ENCODE measurements at places on chromosomes 11 and 22.

DNA sequence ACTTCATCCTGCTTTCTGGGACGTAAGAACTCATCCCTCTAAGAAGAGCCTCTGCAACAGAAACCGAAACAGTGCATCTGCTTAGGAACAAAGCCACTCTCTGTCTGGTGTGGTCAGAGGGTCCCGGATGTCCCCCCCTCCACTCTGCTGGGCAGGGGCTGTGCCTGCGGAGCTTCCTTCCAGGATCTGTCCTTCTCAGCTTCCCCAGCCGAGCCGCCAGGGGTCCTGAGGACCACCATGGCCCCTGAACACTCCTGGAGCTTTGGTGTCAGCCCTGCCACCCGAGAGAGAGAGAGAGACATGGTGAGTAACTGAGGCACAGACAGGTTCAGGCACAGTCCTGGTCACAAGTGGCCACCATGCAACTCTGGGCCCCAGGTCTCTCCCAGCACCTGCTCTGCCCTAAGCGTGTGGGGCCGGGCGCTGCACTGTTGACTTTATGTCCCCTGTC, 24.4 kb upstream of the MGAT3 start:
- no peak for DNase-seq

DNA sequence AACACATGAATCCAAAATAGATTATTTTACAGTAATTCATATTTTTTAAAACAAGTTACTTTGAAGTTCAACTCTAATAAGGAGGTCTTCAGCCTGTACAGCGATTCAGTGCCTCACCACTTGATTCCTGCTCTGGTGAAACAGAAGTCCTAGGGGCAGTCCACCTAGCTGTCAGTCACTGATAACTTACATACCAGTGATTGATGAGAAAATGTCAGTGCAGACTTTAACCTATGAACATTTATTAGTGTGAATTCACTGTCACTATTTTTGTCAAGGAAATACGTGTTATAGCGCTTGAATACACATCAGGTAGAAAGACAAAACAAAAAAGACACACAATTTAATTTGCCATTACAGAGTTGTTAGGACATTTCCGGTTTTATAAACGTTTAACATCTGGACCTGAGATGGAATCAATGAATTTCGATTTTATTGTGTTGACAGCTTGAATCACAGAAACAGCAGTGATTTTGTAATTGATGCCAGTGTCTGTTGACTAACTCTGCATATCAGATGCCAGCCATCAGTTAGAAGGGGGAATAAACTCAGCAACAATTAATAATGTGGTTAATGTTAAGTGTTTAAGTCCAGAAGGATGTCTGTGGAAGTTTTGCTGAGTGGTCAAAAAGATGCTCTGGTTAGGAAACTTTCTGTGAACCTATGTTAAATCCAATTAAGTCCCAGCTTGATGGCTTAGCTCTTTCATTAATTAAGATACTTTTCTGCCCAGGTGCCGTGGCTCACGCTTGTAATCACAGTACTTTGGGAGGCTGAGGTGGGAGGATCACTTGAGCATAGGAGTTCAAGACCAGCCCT, 34.5 kb downstream of the ELF5 start:
- no peak for DNase-seq

GRCh38 chr11:60891103-60891741, 15.2 kb downstream of the PRPF19 start:
- no peak for DNase-seq

DNA sequence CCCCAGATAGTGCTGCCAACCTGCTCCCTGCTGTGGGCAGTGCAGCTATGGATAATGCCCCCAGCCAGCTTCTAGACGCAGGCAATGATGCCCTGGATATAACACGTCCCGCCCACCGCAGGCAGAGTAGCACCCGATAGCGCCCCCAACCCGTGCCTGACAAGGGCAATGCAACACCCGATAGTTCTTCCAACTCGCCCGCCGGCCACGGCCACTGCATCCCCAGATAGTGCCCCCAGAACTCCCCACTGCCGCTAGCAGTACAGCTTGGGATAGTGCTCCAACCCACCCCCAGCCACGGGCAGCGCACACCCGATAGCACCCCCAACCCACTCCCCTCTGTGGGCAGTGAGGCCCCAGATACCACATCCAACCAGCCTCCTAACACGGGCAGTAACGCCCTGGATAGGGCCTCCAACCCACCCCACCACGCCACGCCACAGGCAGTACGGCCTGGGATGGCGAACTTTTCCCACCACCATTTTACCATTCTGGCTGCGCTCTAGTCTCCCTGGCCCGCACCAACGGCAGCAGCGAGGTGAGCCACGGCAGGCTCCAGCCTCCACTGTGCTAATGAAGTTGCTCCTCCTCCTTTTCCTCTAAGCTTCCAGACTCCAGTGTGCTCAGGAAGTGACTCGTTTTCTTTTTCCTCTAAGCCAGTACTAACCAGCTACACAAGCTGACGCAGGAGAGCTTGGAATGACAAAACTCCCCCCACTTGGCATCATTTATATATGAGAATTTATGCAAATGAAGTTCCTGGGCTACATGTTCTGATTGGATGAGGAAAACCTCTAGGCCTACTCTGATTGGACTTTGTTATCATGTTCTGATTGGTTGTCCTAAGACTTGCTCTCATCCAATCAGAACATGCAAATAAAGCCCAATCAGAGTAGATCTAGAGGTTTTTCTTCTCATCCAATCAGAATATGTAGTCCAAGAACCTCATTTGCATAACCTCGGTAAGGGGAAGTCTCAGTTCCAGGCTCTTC, 3.0 kb upstream of the RFPL3 start:
- DNase-seq: no peak

DNA sequence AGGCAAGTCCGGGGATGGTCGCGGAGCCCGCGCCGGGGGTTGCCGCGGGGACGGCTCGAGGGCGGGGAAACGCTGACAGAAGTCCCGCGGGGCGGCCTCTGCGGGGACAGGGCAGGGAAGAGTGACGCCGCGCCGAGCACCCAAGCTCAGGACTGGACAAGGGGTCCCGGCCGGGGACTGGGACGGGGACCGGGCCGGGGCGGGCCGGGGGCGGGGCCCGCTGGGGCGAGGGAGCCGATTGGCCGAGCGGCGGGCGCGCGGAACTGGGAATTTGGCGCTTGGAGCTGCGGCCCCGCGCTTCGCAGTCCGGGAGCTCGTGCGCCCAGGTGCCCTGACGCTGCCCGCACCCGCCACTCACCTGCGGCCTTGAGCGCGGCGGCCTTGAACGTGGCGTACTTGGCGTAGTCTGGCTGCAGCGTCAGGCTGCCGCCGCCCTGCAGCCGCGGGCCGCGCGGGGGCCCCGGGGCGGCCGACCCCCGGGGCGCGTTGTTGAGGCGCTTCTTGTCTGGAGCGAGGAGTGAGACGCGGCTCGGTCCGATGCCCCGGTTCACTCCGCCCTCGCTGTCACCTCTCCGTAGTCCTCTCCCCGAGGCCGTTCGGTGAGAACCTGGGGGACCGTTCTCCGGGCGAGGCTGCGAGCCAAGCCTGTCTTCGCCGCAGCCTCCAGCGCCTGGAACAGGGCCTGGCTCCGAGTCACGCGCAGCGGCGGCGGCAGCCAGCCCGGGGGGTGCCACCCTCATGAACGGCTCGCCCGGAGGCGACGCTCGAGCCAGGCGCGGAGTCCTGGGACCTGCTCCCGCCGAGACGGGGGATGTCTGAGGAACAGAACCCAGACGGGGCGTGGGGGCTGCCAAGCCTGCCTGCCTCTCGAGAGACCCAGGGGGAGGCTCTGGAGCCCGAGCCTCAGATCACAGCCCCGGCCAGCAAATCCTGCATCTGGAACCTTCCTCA, 4.5 kb downstream of the SHISA8 start:
- peak; percentile 60 for DNase-seq

GRCh38 chr11:94583866-94584500, 16.8 kb downstream of the PIWIL4 start:
- DNase-seq: no peak

- DNase-seq: peak; percentile 59
Measured at GRCh38 chr22:22944268-22944985, 56.8 kb downstream of the IGLL5 start.

GRCh38 chr11:17978553-17979287, 34.1 kb downstream of the SERGEF start:
- DNase-seq: no peak

DNA sequence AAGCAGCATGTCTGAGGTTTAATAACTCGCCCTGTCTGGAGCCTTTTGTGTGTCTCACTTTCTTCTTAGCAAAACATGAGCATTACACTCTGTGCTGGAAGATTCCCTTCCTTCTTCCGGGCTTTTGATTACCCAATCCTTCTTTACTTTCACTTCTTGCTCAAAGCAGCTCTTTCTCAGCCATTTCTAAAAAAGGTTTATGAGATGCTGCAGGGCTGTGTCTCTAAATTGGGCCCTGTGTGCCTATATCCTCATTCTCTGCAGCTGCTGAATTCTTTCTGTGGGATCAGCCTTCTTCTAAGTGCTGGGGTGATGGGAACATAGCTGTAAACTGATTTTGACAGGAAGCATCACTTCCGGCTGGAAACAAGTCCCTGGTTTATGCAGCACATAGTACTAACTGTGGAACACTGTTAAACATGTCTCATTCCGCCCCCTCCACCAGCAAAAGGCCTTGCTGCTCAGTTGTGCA, 71.8 kb downstream of the PIWIL4 start:
- no peak for DNase-seq

DNA sequence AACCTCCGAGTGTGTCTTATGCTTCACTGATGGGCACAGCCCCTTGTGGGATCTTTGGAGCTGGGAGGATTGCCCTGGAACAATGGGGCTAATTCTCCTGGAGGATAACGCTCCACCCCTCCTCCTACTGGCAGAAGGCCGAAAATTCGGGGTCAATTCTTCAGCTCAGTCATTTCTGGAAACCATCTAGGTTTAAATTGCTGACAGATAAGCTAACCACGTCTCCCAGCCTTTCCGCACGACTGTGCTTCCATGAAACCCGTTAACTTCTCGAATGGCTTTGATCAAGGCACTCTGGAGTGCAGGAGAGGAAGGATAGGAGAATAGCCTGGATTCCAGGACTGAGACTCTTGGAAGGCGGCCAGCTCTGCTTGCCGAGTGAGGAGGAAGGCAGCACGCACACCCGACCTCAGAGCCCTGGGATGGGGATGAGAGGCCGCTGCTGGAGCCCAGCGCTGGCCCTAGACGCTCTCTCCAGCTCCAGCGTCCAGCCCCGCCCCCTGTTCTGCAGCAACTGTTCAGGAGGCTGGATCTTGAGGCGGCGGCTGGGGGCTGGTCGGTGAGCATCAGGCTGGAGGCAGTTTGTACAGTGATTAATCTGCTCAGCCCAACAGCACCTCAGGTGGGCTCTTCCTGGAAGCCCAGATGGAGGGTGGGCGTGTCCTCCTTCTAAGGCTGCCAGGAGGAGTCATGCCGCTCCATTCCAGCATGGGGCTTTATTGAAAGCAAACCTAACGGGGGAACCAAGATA, 176.7 kb upstream of the NCAM1 start:
- DNase-seq: no peak

DNA sequence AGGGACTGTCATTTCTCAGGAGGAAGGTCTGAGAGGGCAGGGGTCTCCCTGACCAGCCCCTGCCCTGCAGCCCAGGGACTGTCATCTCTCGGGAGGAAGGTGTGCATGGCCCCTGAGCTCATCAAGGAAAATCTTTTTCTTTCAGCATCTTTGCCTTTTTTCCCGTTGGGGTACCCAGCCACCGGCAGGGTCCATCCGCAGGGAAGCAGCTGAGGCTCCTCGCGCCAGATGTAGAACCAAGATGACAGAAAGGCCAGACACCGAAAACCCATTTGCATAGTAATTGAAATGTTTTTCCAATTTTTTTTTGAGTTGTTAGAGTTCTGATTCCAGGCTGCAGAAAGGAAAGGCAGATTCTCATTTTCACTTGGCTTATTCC, 613.9 kb downstream of the TBC1D22A start:
- no peak for DNase-seq

DNA sequence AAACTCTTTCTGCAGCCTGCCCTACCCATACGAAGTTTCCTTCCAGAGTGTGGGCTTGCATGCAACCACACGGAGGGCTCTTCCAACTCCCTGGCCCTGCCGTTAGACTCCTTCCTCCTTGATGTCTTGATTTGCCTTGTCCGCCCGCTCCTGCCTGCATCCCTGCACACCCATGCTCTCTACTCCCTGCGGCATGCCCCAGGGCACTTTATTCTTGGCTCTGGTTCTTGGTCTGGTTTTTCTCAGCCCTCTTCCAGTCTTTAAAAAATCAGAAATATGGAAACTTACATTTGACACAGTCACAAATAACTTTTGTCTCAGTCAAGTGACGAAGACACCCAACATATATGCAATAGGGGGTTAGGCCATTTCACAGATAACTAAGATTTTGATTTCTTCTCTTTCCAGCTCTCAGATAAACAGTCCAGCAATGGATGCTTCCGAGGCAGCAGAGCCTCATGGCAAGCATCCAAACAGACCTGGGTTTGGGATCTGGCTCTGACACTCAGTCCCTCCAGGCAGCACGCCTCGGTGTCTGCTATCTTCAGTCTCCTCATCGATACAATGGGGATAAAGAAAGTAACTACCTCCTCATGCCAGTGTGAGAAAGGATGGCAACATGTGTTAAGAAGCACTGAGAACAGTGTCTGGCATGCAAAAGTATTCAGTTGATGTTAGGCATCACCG, 15.7 kb upstream of the OPCML start:
- DNase-seq: no peak

GRCh38 chr22:35561796-35562526, 21.3 kb downstream of the RASD2 start:
- DNase-seq: no peak

DNA sequence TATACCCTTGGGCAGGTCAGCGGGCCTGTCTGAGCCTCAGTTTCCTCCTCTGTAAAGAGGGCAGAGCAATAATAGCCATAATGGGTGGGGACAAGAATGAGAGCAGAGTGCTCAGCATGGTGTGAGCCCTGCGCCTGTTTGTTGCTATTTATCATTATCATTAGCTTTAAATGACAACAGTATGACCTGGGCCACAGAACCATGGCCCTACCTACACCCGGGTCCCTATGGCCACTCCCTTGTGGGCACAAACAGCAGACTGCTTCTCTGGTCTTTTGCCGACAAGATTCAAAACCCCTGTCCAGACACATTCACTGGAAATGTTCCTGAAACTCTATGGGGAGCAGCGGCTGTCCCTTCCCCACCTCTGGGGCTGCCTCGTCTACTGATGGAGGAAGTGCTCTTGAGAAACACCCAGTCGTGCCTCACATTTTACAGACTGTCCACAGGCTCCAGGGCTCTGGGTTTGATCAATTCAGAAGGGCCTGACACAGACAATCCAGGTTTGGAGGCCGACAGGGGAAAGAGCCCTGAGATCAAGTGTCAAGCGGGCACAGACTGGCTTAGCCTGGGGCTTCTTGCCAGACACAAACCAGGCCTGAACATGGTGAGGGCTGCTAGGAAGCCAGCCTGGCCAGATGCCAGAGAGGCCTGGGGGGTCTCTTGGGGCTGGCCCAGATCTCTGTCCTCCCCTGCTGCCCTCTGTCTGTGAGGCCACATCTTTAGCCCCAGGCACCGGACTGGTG, 112.5 kb upstream of the CD82 start:
- DNase-seq: no peak

DNA sequence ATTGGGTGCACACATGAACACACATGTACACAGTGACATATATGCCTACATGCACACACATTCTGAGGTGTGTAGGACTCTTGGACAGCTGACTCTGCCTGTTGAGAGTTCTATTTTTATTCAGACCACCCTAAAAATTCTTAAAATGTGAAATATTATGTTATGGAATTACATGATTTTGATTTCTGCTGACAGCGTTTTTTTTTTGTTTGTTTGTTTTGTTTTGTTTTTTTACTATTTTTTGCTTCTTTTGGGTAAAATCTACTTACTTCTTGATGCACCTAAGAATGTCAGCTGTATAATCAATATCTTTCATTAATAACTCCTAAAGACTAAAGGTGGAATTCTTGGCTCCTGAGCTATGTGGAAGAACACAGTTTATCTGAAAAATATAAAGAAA, 64.0 kb downstream of the ANO5 start:
- DNase-seq: no peak
